ENCODE measurements at places on chromosomes 1 and 21.

- DNase-seq, result no peak
Observed at GRCh38 chr1:32907435-32907834, 6.2 kb upstream of the TMEM54 start.

GRCh38 chr1:198295971-198296370 is 139.2 kb downstream of the NEK7 start:
- DNase-seq, result no peak

DNA sequence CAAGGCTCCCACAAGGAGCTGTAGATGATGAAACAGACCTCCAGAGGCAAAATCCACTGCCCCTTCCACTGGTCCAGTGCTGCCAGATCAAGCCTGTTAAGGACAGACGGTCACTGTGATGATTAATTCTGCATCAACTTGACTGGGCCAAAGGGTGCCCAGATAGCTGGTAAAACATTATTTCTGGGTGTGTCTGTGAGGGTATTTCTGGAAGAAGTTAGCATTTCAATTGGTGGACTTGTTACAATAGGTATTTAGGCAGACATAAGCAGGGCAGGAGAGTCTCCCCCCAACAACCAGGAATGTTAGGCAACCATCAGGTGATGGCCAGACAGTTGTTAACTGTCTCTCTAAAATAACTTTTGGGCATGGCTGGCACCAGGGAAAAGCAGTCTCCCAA is 40.9 kb upstream of the GALNT2 start:
- no peak for DNase-seq

- DNase-seq, result no peak
Observed at GRCh38 chr21:37207441-37208009, 59.6 kb downstream of the VPS26C start.

GRCh38 chr21:22106720-22107410 is 1108.7 kb downstream of the NCAM2 start:
- DNase-seq, result no peak

- DNase-seq, result no peak
Observed at GRCh38 chr1:35261412-35262120, 6.9 kb upstream of the ZMYM4 start.

- no peak for DNase-seq
Observed at GRCh38 chr1:180916012-180916770, 3.5 kb downstream of the KIAA1614 start.

GRCh38 chr1:93427656-93428055 is 20.3 kb upstream of the FNBP1L start:
- DNase-seq, result no peak

- DNase-seq, result no peak
Observed at GRCh38 chr1:246591958-246592357, 25.7 kb downstream of the CNST start.

GRCh38 chr1:175133673-175134435 is 58.7 kb downstream of the KIAA0040 start:
- DNase-seq, result no peak

GRCh38 chr1:168686666-168687065 is 42.3 kb downstream of the DPT start:
- no peak for DNase-seq

GRCh38 chr1:227318853-227319607 is 738 bp upstream of the CDC42BPA start:
- no peak for DNase-seq

DNA sequence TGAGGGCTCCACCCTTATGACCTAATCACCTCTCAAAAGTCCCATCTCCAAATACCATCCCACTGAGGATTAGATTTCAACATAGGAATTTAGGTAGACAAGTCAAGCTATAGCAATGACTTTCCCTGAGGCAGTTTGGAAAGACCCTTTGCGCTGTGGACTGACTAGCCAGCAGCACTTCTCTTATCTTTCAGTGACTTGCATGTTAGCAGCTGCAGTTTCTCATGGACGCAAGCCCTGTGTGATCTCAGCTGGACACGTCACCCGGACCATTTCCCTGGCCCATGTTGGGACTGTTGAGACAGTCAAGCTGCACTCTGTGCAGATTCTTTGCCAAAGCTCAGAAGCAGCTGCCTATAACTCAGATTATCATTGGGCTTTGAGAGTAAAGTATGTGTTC is 408.1 kb upstream of the USP24 start:
- no peak for DNase-seq

DNA sequence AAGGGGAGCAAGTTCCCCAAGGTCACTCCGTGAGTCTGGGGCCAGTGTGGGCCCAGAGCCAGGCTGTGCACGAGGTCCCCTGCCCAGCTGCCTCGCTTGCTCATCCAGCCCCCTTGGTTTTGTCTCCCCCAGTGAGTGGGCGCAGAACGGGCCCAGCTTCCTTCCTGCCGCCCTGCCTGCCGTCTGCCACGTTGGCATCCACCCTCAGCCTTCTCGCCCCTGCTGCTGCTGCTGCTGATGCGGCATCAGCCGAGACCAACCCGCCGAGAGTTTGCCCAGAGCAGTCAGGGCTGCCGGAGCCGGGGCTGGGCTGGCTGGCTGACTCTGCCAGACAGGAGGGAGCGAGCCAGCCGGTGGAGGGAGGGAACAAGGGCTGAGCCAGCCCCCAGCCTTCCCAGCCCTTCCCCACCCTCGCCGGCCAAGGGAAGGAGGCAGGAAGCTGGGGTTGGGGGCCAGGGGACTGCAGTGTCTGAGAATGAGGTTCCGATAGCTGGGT is 31.4 kb upstream of the WASF2 start:
- peak; percentile 44 for DNase-seq

- DNase-seq, result no peak
Observed at GRCh38 chr1:24805534-24806301, 60.5 kb downstream of the CLIC4 start.

- no peak for DNase-seq
Observed at GRCh38 chr1:21051177-21051825, 125.4 kb downstream of the EIF4G3 start.

GRCh38 chr1:145999321-146000024 is 3.1 kb upstream of the TXNIP start:
- no peak for DNase-seq

DNA sequence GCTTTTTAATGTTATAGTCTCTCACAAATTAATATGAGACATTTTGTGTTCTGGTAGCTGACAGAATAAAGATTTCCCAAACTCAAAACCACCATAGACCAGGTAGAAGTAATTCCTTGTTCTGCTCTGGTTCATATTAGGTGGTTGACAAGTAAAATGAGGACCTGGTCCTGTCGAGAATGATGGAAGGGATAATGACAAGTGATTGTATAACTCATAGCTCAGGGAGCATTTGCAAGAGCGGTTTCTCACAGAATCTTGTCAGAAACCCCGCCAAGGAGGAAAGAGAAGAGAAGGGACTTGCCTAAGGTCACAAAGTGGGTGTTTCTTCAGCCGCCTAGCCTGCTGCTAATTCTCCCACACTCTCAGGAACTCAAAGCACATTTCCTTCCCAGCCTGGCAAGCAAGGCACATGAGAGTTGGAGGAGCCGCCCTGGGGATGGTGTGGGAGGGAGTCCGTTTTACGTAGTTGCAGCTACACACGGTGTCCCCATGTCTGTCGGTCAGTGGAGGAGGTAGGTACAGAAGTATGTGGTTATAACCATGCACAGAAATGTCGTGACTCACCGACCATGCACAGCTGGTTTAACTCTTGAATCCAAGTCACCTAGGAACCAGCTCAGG is 46.5 kb downstream of the SAMD13 start:
- DNase-seq, result no peak

DNA sequence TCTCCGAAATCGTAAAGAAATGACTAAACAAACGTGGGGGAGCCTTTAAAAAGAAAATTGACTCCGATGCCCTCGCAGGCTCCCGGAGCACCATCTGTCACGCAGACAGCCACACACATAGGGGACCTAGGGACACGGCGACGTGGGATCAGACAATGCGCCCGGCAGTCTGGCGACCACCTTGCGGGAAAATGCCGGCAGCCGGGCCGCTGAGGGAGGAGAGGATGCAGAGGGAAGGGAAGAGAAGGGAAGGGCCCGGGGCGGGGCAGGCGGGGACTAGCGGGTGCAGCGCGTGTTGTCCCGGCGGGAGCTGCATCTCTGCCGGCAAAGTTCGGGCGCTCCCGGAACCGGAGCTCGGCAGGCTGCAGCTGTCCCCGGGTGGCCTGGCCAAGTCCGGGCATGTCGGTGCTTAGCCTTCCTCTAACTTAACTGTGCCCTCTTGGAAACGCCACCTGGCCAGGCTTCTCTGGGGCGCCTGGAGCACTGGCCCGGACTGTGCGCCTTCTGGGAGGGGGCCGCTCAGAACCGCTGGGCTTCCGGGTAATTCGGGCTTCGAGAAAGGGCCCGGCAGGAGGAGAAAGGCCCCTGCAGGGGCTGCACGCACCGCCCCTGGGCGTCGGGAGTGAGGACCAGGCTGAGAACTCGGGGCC is 1.8 kb downstream of the NHLH2 start:
- no peak for DNase-seq

- DNase-seq, result no peak
Observed at GRCh38 chr1:41726899-41727748, 191.6 kb downstream of the HIVEP3 start.

DNA sequence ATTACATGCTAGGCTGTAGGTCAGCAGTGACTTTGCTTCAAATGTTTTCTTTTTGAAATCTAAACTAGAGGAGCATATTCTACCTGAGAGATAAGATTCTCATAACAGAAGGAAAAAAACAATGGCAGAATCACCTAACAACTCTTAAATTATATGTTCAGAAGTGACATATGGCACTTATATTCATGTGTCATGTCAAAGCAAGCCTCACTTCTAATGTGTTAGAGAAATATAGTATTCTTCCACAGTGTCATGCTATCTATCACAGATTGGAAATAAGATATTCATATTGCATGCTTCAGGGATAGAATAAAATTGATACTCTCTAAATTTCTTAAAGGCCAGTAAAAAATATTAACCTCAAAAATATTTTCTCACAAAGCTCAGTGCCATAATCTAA is 874.6 kb upstream of the PRMT6 start:
- DNase-seq, result no peak

- DNase-seq, result no peak
Observed at GRCh38 chr1:183148599-183148998, 37.5 kb upstream of the LAMC2 start.

DNA sequence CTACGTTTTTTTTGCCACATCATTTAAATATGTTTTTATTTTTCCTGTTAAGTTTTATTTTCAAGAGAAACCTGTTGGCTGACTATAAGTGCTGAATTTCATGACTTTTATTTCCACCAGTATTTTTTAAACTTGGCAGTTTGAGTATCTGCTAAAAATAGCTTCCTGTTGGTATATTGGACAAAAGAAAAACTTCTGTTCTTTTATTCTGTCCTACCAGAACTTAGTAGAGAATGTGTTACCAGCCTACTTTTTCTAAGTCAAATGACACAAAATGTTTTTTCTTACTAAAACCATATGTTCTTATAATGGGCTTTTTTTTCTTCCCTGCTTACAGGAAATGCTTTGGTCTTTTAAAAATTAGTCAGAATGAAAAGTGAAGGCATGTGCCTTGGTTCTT is 7.6 kb downstream of the DR1 start:
- DNase-seq, result no peak

GRCh38 chr1:65231718-65232330 is 77.5 kb upstream of the DNAJC6 start:
- no peak for DNase-seq

- DNase-seq, result no peak
Observed at GRCh38 chr1:92923664-92924063, 37.6 kb downstream of the DIPK1A start.

- no peak for DNase-seq
Observed at GRCh38 chr1:201718346-201719202, 110.4 kb upstream of the IPO9 start.

DNA sequence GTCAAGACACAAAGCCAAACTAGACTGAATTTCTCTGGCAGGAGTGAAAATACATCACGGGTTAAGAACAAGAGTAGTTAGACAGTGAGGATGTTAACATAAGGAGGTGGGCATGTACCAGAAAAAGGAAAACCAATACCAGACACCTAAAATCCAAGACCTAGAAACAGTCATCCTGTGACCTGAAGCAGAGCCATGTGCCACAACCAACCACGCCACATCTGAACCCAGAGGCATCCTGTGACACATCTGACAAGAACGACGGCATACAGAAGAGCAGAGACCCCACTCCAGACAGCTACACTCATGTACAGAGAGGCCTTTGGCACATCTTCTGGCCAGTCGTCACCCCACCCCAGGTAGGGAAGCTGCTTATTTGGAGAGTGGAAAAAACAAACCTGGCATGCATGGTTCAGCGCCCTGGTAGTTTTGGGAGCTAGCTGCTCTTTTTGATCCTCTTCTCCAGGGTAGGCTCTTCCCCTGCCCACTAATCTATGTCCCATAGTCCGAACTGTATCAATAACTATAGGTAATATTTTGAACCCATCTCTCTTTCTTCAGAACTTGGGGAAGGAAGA is 72.1 kb downstream of the SLC45A1 start:
- DNase-seq, result no peak

DNA sequence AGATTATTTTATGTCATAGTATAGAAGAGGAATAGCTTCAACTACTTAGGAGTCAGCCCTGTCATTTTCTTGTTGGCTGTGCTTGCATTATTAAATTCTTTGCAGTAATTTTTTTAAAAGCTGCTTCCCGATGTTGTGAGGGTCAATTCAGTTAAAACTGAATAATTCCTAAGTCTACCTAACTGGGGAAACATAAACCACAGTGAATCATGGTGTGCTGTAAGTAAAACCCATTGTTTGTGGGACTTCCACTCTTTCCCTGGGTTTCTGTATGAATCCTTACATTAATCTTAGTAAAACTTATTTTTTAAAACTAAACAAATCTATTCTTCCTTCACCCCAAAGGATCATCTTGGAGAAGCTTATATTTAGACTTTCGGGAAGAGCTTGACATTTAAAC is 4.4 kb downstream of the SUCO start:
- DNase-seq, result no peak

DNA sequence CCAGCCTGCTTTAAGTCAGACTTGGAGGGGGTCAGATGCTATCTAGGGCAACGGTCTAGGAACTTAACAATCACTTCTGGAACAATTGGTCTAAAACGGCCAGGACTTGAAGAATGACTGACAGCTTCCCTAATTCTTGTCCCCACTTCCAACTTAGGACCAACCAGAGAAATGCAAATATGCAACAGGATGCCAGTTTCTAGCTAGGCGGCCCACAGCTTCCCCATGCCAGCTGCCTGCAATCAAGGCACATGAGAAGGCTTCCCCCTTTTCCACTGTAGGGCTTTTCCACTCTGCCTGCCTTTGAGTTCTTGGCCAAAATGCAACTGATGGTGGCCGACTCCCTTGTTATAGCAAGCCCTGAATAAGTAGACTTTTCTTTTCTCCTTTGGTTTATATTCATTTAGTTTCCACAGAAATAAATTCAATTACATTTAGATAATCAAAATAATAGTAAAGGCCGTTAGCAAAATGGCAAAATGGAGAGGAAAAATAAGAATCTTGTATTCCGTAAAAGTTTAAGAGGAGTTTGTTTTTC is 80.9 kb downstream of the BACH1 start:
- no peak for DNase-seq

- DNase-seq, result no peak
Observed at GRCh38 chr1:160522136-160522535, 919 bp downstream of the SLAMF6 start.

DNA sequence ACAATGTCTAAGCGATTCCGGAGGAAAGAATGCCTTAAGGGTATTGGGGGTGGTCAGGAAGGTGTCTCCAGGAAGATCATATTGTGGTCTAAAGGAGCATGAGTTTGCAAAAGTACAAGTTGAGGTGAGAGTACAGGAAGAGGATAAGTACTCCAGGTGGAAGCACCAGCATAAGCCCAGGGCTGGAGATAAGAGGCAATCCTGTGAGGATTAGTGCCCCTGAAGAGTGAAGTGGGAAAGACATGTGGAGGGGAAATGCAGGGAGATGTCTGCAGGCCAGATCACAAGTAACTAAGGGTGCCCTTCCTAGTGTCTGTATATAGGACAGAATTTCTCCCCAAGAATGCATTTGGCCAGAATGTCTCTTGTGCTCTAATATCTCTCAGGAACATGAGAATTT is 188.3 kb upstream of the DPT start:
- no peak for DNase-seq

GRCh38 chr1:4792565-4792964 is 138.2 kb downstream of the AJAP1 start:
- no peak for DNase-seq
